ENCODE measurements at places on chromosomes 2 and 18. TPM values are rescaled to one million over a fixed set of nuclear protein-coding genes. Genes with fewer than 3 reads are reported as not detected.
A peak's percentile ranks its signal among the peaks of the same experiment; 100 is the strongest.

GRCh38 chr2:60104514-60105505, 448.6 kb downstream of the BCL11A start:
- peaks cover 9% of the 10 kb centered on the region for H3K4me1 ChIP-seq
- DNase-seq = peak; percentile 58
- H3K36me3 ChIP-seq = no peaks in the 10 kb centered on the region
- H3K27me3 ChIP-seq = peaks cover 2% of the 10 kb centered on the region
- H3K27ac ChIP-seq = no peak overlapping the region

DNA sequence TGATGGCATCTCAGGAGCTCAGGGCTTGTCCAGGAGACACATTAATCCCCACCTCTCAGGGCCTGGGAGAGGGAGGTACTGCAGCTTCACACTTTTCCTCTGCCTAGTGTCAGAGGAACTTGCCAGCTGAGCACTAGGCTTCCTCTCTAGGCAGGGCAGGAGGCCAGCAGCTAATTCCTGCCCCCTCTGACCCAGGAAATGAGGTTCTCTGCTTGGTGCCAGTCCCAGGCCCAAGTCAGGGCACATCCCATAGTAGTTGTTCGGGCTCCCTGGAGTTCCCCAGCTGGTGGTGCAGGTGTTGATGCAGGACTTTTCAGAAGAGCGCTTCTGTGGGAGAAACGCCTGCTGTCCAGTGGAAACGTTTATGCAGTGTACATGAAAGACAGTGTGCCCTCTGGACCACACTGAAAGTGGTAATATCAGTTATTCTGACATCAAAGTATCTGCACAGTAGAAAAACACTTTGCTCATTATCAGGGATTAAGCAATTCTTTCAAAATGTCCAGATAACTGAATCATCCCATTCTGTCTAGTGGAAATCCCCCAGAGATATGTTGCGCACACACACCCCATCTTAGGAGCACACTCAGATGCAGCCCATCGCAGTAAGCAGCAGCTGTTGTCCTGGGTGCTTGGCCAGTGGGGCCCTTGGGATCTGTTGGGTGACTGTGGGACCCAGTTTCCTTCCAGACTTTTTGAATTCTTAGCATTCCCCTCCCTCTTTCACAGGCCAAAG, 17.8 kb upstream of the SCLY start:
- peaks cover 62% of the 10 kb centered on the region for H3K36me3 ChIP-seq
- H3K27me3 ChIP-seq = no peaks in the 10 kb centered on the region
- H3K4me1 ChIP-seq = peaks cover 2% of the 10 kb centered on the region
- DNase-seq = no peak
- H3K4me3 ChIP-seq = no peak overlapping the region
- H3K27ac ChIP-seq = no peak overlapping the region

DNA sequence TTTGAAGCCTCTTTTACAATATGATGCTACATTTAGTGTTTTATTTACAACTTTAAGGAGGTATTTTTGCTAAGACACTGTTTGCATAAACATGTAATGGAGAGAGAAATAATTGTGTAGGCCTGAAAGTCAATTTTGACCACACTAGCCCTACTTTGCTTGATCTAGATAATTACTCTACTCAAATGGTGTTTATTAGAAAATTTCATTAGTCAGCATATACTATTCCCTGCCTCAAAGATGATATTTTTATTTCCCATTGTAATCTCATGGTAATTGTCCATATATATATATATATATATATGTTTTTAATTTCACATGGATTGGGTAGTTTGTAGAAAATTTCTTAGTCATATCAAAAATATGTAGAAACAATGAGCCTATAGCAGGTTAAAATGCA, 632.2 kb downstream of the SATB2 start:
- no peak overlapping the region for H3K27ac ChIP-seq
- no peak for DNase-seq
- no peaks in the 10 kb centered on the region for H3K4me1 ChIP-seq
- H3K36me3 ChIP-seq = no peaks in the 10 kb centered on the region
- H3K4me3 ChIP-seq = no peak overlapping the region

GRCh38 chr2:127469051-127469450, 50.8 kb downstream of the PROC start:
- DNase-seq = no peak
- H3K36me3 ChIP-seq = peaks cover 30% of the 10 kb centered on the region
- no peak overlapping the region for H3K27ac ChIP-seq
- peaks cover 18% of the 10 kb centered on the region for H3K4me1 ChIP-seq

DNA sequence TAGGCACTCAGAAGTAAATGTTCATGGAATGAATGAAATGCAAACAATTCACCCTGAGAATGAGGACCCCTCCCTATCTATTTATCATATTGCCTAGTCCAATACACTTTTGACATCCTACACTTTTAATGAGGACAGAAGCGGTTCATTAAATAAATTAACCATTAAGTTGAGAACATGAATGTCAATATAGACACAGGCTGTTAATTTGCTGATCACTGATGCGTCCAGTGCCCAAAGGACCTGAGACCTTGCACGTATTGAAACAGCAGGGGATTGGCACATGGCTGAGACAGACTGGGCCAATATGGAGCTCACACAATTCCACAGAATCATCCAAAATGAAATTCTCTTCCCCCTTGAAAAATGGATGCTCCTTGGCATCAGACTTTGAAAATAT, 430.0 kb downstream of the SLC4A3 start:
- H3K27ac ChIP-seq = no peak overlapping the region
- H3K4me1 ChIP-seq = no peaks in the 10 kb centered on the region
- H3K4me3 ChIP-seq = no peak overlapping the region

GRCh38 chr2:45168711-45169338, 159.6 kb upstream of the SIX2 start:
- no peaks in the 10 kb centered on the region for H3K36me3 ChIP-seq
- DNase-seq = no peak
- peaks cover 2% of the 10 kb centered on the region for H3K4me1 ChIP-seq
- H3K4me3 ChIP-seq = peak overlapping the region; percentile 69
- no peak overlapping the region for H3K27ac ChIP-seq
- peaks cover 68% of the 10 kb centered on the region for H3K27me3 ChIP-seq

DNA sequence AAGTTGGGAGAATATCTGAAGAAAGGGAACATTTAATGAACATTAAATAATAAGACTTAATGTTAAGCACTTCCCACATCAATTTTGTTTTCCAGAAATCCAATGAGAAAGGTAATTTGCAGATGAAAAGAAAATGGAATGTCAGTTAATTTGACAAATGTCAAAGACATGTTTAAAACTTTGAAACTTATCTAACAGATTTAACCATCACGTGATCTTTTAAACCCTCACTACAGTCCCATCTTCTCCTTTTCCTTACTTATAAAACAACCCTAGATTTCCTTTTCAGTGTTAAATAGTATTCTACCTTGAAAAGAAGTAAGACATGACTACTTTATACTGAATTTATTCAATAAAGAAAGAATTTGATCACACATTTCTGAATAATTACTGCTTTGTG, 288.5 kb downstream of the NRXN1 start:
- no peak overlapping the region for H3K27ac ChIP-seq
- no peak for DNase-seq
- no peak overlapping the region for H3K4me3 ChIP-seq
- no peaks in the 10 kb centered on the region for H3K4me1 ChIP-seq
- H3K36me3 ChIP-seq = no peaks in the 10 kb centered on the region

Gene TUBA3E
- not detected for total RNA-seq

- peaks cover 9% of the 10 kb centered on the region for H3K4me1 ChIP-seq
- no peak for DNase-seq
- H3K27me3 ChIP-seq = peaks cover 5% of the 10 kb centered on the region
- no peak overlapping the region for H3K4me3 ChIP-seq
- no peaks in the 10 kb centered on the region for H3K36me3 ChIP-seq
Observed at GRCh38 chr2:128531856-128532255, 213.2 kb upstream of the HS6ST1 start.

Gene CPO
- total RNA-seq = not detected

DNA sequence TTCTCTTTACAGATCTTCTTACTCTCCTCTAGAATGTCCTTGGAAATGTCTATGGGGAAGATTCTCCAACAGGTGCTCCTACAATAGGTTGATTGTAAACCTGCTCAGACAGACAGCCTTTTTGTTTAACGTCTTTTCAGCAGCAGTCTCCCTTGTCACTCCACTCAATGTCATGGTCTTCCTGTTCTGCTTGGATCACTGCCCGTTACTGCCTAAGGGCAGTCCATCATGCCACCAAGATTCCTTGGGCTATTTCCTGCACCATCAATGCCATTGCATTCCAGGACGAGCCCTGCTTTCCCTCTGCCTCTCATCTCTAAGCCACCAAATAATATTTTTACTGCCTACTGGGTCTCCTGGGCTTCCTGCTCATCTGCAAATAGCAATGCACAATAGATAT, 97.4 kb upstream of the GALNT5 start:
- H3K27ac ChIP-seq = no peak overlapping the region
- DNase-seq = no peak
- no peaks in the 10 kb centered on the region for H3K4me1 ChIP-seq
- peaks cover 9% of the 10 kb centered on the region for H3K27me3 ChIP-seq

- peak overlapping the region; percentile 91 for H3K4me3 ChIP-seq
- H3K27ac ChIP-seq = peak overlapping the region; percentile 86
- H3K36me3 ChIP-seq = peaks cover 7% of the 10 kb centered on the region
Observed at GRCh38 chr2:148876595-148877402, 1.8 kb downstream of the KIF5C start.

DNA sequence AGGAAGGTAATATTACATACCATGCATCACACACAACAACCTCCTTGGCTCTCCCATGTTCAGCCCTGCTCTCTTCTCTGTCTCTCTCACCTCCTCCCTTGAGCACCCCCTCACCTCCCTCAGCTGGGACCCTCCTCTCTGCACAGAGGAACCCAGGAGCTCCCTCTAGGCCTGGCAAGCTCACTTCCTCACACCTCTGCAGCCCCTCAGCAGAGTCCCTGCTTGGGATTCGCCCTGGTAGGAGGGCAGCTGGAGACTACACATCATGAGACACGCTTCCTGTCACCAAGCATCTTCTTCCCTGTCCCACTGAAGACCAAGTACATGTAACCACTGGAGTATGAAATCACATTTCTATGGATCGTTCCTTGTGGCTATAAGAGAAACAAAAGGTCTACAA, 51.0 kb downstream of the ADD2 start:
- DNase-seq = no peak
- H3K4me3 ChIP-seq = no peak overlapping the region

DNA sequence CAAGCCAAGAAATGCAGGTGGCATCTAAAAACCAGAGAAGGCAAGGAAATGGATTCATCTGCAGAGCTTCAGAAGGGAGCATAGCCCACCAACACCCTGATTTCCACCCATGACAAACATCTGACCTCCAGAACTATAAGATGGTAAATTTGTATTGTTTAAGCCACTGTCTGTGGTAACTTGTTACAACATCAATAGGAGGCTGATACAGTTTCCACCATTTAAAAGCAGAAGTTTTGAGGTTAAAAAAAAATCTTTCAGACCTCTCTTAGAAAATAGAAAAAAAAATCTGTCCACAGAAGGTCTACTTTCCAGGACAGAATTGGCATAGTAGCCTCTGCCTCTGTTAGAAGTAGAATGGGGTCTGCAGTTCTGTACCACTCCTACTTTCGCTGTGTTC, 37.2 kb downstream of the SLC40A1 start:
- no peak overlapping the region for H3K4me3 ChIP-seq
- no peaks in the 10 kb centered on the region for H3K4me1 ChIP-seq
- H3K27ac ChIP-seq = no peak overlapping the region
- no peak for DNase-seq
- H3K27me3 ChIP-seq = peaks cover 4% of the 10 kb centered on the region

Gene DYNAP
- not detected for total RNA-seq

DNA sequence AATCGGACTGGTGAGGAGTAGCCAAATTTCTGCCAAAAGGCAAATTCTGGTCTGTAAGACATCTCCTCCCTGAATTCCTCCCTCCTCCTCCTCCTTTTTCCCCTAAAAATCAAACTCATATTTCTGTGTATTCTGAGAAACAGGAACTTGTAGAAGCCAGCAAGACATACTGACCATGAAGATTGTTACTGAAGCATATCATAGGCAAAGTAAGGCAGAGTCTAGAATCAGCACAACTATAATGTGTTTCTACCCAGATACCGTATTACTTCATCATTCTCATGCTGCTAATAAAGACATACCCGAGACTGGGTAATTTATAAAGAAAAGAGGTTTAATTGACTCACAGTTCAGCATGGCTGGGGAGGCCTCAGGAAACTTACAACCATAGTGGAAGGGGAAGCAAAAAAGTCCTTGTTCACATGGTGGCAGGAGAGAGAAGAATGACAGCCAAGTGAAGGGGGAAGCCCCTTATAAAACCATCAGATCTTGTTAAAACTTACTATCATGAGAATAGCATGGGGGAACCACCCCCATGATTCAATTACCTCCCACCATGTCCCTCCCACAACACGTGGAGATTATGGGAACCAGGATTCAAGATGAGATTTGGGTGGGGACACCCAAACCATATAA, 24.9 kb upstream of the EPC2 start:
- no peaks in the 10 kb centered on the region for H3K36me3 ChIP-seq
- no peak for DNase-seq
- H3K4me1 ChIP-seq = peaks cover 7% of the 10 kb centered on the region

- H3K27ac ChIP-seq = no peak overlapping the region
- no peak for DNase-seq
- H3K27me3 ChIP-seq = no peaks in the 10 kb centered on the region
- H3K4me1 ChIP-seq = no peaks in the 10 kb centered on the region
Observed at GRCh38 chr2:6512589-6512988, 353.1 kb downstream of the CMPK2 start.

Gene DNAJC5G
- total RNA-seq = not detected

GRCh38 chr18:9135081-9135911, 1.3 kb upstream of the ANKRD12 start:
- peak overlapping the region; percentile 94 for H3K4me3 ChIP-seq
- peaks cover 42% of the 10 kb centered on the region for H3K4me1 ChIP-seq
- no peaks in the 10 kb centered on the region for H3K27me3 ChIP-seq
- H3K27ac ChIP-seq = peak overlapping the region; percentile 99
- H3K36me3 ChIP-seq = peaks cover 58% of the 10 kb centered on the region

Gene TMEFF2
- not detected for total RNA-seq

DNA sequence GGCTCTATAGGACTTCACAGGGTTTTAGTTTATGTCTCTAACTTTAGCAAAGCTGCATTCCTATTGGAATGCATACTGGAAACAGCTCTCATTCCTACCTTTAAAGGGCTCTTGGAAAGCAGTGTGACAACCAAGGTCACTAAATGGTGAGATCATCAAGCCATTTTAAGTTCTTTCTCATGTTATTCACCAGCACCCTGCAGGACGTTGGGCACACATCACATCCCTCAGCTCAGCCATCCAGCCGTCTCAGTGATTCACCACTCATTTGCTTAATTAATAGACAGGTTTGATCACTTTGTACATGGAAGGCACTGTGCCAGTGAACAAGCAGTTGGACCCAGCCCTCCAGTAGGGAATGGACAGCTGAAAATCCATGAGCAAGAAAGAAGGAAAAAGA, 32.2 kb upstream of the RBM44 start:
- H3K4me1 ChIP-seq = peaks cover 5% of the 10 kb centered on the region
- H3K36me3 ChIP-seq = peaks cover 63% of the 10 kb centered on the region
- no peak overlapping the region for H3K4me3 ChIP-seq
- no peak overlapping the region for H3K27ac ChIP-seq

Gene POU3F3
- not detected for total RNA-seq

Gene KIF1A
- total RNA-seq = 0.47 TPM

Gene DSC2
- total RNA-seq = not detected

GRCh38 chr2:146844226-146844990, 1000.4 kb upstream of the ACVR2A start:
- no peaks in the 10 kb centered on the region for H3K4me1 ChIP-seq
- no peaks in the 10 kb centered on the region for H3K36me3 ChIP-seq
- DNase-seq = no peak
- H3K27me3 ChIP-seq = no peaks in the 10 kb centered on the region
- no peak overlapping the region for H3K27ac ChIP-seq
- H3K4me3 ChIP-seq = no peak overlapping the region

- no peaks in the 10 kb centered on the region for H3K4me1 ChIP-seq
- H3K27me3 ChIP-seq = no peaks in the 10 kb centered on the region
- H3K27ac ChIP-seq = no peak overlapping the region
- no peak for DNase-seq
Observed at GRCh38 chr2:45812011-45812500, 160.6 kb downstream of the PRKCE start.
